ENCODE measurements at places on chromosomes 4 and X. TPM values are rescaled to one million over a fixed set of nuclear protein-coding genes. Genes with fewer than 3 reads are reported as not detected.
A peak's percentile ranks its signal among the peaks of the same experiment; 100 is the strongest.

DNA sequence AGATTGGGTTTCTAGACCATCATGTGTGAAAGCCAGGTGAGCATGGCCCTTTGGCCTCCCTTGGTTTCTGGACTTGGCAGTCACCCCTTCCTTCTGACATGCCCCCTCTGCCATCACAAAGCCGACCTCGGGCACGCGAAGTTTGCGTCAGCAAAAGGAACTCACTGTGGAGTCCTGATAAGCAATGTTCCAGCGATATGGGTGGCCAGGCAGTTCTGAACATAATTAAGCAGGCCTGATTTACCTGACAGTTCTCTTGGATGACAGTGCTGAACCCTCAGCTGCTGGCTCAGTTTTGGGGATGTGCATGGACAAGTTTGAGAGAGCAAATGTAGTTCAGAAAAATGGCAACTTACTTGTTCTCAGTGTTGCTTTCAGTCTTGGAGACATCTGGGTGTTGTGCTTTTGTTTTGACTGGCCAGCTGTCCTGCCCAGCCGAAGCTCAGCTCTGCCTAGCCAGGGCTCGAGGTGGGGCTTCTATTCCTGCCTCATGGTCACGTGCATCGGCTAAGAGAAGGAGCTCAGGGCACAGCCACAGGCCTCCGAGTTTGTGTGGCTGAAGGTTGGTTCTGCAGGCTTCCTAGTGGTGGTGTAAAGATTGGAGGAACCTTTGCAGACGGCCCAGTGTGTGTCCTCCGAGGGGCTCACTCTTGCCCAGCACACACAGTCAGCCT lies 78.3 kb downstream of the CLDN34 start:
- no peak for DNase-seq

TEX11 gene
- total RNA-seq: not detected

DNA sequence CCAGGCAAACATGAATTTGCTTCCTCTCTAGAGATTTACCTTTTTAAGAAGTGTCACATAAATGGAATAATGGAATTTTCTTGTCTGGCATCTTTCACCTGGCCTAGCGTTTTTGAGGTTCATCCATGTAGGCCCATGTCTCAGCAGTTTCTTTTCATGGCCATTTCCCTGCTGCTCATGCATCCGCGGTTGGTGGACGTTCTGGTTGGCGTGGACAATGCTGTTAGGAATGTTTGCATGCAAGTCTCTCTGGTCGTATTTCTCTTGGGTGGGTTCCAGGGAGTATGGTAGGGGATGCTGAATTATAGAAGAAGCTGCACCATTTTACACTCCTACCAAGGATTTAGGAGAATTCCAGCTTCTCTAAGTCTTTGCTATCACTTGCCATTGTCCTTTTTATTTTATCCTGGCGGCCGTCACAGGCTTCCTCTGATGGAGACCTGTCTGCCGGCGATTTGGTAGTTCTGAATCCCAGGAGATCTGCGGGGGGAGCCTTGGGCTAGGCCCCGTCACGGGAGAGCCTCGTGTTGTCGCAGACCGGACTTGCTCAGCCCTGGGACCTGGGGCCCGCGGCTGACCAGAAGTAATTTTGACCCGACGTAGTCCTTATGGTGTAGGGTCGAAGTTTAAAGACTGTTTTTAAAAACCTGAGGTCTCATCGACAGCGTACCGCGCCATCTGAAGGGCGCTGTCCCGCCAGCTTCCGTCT lies 56.9 kb upstream of the TADA2B start:
- DNase-seq: no peak

DNA sequence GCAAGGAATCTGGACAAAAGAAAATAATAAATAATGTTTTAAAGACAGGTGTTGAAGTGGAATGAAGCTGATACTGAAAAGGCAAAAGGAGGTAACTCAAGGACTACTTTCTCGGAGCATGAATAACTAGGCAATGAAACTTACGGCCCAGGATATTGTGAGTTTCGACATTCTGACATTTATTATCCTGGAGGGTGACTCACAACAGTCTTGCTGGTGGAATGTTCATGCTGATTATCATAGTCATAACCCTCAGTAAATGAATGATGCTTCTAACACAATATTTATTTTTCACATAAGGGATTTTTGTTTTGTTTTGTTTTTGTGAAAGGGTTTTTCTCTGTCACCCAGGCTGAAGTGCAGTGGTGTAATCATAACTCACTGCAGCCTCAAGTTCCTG lies 147.0 kb upstream of the HPGD start:
- DNase-seq: no peak

- no peak for DNase-seq
These were observed 61.1 kb downstream of the HDX start for GRCh38 chrX:84441143-84441542.

DNA sequence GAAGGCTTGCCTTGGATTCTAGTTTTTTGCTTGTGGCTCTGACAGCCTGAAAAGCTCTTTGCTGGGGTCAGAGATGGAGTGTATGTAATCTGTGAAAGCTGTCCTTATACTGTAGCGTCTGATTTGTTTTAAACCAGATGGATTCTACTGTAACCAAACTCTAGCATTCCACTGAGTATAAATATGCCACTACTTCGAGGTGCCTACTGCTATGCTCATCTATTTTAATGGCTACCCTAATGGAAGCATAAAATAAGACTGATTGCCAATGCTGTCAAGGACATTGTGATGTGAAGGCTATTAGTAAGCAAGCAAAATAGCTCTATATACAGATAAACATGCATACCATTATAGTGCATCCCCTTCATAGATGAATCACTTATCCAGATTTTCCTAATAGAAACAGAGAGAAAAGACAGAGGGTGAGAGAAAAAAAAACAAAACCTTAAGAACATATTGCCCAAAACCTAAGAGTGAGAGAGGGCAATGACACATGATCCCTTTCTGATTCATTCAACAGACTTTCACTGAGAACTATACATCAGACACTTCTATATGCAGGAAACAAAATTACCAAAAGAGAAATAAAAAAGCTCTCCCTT lies 1025.8 kb upstream of the LCORL start:
- DNase-seq: no peak

- no peak for DNase-seq
These were observed 18.8 kb downstream of the TACC3 start for GRCh38 chr4:1740021-1740545.

DNA sequence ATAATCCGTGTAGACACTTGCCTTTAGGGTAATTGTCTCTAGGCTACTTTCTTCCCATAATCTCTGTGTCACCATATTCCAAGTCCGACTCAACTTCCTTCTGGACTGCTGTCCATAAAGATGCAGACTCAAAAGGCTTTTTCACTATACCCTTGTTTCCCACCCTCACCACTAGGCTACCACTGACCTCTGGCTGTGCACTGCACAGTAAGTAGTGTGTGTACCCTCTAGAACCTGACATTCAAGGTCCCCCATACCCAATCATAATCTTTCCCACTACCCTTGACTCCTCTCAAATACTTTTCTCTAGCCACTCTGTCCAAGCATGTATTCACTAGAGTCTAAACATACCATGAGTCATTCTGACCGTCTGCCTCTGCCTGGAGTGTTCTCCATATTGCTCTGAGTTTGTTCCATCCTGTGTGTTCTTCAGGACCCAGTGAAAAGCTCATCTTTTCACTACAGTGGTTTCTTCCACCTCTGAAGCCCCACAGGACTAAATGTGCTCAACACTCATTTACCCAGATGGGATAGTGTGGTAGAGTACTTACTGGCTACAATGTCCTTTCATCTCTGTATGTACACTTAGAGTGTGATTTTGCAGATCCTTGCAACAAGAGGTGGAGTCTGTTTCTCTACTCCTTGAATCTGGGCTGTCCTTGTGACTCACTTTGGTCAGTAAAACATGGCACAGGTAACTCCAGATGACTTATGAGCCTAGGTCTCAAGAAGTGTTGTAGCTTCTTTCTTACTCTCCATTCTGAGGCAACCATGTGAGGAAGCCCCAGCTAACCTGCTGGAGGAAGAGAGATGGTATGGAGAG lies 17.4 kb downstream of the JADE3 start:
- DNase-seq: no peak

- no peak for DNase-seq
These were observed 386.0 kb downstream of the TLL1 start for GRCh38 chr4:166259081-166259480.

NSUN7 gene
- total RNA-seq: 2.1 TPM

BEX4 gene
- 34.2 TPM for total RNA-seq

DNA sequence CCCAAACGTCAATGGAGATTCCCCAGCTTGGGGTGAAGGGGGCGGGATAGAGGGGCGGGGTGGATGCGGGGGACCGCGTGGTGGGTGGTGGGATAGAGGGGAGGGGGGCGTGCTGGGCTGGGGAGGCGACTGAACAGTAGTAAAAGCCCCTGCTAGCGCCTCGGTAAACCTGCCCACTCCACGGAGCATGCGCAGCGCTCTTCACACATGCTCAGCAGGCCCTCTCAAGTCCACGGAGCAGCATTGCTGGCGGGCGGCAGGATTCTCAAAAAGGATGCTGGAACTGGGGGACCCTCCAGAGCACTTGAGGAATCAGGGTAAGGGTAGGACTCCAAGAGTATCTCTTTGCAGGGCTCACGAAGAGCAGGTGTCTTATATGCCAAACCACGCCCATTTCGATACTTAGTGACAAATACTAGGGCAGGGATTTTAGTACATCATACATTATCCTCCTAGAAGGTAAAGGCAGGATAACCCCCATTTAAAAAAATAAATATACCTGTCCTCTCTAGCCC lies 378 bp upstream of the RPS6KA6 start:
- DNase-seq: no peak

DNA sequence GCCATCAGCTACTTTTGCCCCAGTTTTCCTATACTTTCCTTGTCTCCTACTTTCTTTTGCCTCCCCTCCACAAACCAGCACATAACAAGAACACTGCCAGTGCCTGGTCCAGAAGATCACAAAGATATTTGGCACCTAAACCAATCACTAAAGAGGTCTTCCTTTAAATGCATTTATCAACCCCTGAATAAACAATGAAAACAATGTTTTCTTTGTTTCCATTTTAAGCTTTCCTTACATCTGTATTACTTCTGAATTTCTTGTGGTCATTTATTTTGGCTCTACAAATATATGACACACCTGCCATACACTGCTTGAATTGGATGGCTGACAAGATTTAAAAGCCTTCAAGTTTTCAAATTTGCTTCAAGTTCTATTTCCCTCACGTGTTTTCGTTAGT lies 43.9 kb downstream of the MBNL3 start:
- DNase-seq: no peak

OPN1MW3 gene
- total RNA-seq: not detected

GRCh38 chr4:55545641-55546505 lies 836 bp downstream of the CLOCK start:
- DNase-seq: peak; percentile 19

GRCh38 chr4:80831383-80832361 lies 198.8 kb upstream of the BMP3 start:
- no peak for DNase-seq

DNA sequence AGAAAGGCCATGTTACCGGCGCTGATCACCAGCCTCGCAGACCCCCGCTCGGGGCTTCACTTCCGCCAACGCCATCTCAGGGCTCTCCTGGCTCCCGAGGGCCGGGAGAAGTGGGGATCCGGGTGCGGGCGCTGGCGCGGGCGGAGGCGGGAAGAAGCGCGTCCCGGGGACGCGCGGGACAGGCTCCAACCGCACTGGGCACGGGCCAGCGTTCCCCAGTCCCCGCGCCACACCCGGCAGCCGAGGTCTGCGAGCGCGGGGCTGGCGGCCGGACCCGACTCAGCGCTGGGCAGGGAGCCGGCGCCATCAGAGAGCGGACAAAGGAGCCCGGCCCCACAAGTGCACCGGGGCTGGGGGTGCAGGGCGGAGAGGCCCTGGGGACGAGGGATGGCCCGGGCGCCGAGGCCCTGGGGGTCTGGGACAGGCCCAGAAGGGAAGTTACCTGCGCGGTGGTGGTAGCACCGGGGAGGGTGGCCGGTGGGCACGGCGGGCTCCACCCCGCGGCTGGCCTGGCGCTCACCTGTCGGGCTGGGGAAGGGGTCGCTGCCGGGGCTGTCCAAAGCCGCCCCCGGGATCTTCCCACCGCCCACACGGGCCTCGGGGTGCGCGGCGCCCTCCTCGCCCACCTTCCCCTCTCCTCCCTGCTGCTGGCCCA lies 449 bp downstream of the CTPS2 start:
- DNase-seq: no peak

TRPC5OS gene
- total RNA-seq: not detected

ENOPH1 gene
- 39.8 TPM for total RNA-seq

GPR173 gene
- 0.57 TPM for total RNA-seq

ZIC3 gene
- total RNA-seq: not detected

GRCh38 chr4:177339477-177340374 lies 30.1 kb downstream of the NEIL3 start:
- DNase-seq: no peak

GRCh38 chr4:80911458-80911857 lies 119.0 kb upstream of the BMP3 start:
- no peak for DNase-seq

GRCh38 chr4:113339430-113339813 lies 290.0 kb downstream of the ANK2 start:
- no peak for DNase-seq

DNA sequence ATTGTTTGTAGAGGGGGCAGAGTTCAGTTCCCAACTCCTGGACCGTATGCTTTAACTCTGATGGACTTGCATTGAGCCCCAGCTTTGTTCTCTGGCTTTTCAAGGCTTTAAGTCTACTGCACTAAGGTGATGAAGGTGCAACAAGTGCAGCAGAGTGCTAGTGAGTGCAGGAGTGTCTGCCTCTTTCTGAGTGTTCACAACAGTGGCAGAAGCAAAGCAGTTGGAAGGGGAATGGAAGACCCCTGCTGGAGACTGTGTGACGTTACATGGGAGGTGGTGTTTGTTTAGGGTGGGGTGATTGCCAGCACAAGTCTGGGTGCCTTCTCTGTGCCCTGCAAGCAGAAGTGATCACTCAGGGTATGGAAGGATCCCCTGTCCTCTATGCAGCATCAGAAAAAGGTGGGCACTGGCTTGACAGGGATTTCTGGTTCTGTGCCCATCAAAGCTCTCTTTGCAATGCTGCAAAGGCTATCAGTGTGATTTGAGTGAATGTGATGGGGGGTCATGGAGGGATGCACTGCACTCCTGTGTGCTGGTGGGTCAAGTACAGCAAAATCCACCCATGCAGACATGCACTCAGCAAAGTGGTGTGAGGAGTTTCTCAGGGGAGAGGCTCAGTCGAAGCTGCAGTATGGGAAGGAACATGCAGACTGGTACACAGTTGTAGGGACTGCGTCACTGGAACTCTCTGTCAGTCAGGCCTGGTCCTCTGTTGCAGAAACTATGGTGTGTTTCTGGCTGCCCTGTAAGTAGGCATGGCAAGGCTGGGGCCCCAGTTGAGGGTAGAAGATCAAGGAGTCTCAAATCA lies 70.9 kb upstream of the UGT2B7 start:
- DNase-seq: no peak

GRCh38 chr4:48710446-48711209 lies 69.5 kb downstream of the FRYL start:
- no peak for DNase-seq
